GM18507 (cell line): ENCODE measurements at places on chromosomes 7 and 10.

GRCh38 chr10:7345717-7346116 is 65.1 kb downstream of the SFMBT2 start:
- no peak for DNase-seq

DNA sequence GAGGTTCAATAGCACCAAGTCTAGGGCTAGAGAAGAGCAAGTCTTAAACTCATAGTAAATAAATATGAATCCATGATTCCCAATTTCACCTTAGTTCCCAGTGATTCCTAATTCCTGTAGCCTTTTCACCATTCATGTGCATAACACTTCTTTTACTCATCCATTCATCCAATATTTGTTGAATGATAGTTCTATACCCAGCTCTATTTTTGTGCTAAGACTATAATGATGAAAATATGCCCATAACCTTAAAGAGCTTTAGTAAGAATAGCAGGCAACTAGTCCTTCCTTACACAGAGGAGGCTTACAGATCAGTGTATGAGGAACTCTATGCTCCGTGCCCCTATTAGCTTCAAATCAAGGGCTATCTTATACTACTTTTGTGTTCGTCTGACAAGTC is 280.2 kb upstream of the CHRM2 start:
- no peak for DNase-seq

DNA sequence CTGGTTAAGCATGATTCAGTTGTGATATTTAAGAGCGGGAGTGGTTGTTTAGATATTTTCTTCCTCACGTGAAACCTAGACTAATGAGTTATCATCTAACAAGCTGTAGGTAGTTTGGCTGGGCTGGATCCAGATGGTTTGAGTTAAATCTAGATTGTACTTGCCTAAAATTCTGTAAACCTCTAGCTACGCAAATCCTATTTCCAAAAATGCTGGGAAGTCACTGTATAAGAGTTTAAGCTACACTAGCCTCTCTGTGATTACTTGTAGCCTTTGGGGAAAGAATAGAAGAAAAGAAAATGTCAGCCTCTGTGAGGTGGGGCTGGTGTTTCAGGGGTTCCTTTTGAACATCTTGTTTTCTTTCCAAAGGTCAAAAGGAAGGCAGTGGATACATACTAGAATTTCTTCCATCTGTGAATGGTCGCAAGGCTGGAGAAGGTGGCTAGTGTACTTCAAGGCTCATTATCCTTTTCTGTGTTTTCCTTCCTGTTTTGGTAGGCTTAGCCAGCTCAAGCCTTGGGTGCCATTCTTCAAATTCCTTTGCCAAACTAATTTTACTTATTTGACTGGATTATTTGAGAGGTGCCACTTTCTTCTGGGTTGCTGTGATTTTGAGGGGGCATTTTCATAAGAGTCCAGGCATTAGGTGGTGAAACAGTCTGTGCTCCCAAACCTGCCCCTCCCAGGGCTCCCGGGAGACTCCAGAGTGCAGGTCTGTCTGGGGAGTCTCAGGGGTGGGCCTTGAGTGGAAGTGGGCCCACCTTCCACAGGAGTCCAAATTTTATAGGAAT is 5.2 kb upstream of the EN2 start:
- DNase-seq: no peak

- DNase-seq: no peak
These were observed 44.0 kb upstream of the COL1A2 start for GRCh38 chr7:94350734-94351133.

- no peak for DNase-seq
These were observed 31.7 kb upstream of the ASL start for GRCh38 chr7:66043681-66044497.
